ENCODE measurements at places on chromosomes 4 and X. TPM values are rescaled to one million over a fixed set of nuclear protein-coding genes. Genes with fewer than 3 reads are reported as not detected.

DNA sequence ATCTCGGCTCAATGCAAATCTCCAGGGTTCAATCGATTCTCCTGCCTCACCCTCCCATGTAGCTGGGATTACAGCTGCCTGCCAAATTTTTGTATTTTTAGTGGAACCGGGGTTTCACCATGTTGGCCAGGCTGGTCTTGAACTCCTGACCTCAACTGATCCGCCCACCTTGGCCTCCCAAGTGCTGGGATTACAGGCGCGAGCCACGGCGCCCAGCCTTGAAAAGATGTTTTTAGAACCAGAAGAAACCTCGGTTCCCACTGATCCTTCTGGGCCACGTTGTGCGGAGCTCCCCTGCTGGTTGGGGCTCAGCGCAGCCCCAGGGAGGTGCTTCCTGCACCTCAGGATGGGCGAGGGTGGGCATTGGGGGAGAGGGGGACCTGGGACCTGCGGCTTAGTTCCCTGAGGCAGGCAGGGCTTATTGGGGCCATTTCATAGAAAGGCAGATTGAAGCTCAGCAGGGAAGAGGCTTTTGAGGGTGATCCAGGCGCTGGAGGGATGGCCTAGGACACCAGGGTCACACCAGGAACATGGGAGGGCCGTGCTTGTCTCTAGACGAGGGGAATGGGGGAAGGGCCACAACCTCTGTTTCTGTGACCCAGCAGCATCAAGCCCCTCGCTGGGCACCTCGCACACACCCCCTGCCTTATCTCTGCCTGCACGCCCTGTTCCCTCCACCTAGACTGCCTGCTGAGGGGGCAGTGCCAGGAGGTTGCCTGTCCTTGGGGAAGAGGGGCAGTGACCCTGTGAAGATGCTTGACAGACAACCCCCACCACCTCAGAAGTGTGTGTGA, 6.3 kb upstream of the ADD1 start:
- DNase-seq: peak; percentile 16

DNA sequence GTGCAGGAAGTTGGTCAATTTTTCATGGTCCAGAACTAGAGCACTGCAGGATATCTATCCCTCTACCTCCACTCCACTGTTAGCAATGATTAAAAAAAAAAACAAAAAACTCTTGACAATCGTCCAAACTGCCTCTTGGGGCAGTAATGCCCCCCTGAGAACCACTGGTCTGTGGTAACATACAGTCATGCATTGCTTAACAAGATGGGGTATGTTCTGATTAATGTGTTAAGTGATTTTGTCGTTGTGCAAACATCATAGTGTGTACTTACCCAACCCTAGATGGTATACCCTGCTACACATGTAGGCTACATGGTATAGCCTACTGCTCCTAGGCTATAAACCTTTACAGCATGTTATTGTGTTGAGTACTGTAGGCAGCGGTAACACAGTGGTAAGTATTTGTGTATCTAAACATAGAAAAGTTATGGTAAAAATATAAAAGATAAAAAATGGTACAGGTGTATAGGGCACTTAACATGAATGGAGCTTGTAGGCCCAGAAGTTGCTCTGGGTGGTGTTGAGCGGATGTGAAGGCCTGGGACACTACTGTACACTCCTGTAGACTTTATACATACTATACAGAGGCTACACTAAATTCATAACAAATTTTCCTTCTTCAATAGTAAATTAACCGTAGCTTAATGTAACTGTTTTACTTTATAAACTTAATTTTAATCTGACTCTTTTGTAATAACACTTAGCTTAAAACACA, 34.1 kb downstream of the ART3 start:
- DNase-seq: peak; percentile 6

GRCh38 chr4:172356016-172356415, 542.8 kb downstream of the GALNTL6 start:
- DNase-seq: no peak

Gene RPL39
- 10,337 TPM for total RNA-seq

Gene TLR1
- total RNA-seq: 0.03 TPM

DNA sequence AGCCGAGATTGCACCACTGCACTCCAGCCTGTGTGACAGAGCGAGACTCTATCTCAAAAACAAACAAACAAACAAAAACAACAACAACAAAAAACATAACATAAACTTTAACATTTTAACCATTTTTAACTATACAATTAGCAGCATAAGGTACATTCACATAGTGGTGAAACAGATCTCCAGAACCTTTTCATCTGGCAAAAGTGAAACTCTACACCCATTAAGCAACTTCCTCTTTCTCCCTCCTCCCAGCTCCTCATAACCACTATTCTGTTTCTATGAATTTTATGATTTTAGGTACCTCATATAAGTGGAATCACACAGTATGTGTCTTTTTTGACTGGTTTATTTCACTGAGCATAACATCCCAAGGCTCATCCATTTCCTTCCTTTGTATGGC, 103.6 kb downstream of the FAM13A start:
- no peak for DNase-seq

DNA sequence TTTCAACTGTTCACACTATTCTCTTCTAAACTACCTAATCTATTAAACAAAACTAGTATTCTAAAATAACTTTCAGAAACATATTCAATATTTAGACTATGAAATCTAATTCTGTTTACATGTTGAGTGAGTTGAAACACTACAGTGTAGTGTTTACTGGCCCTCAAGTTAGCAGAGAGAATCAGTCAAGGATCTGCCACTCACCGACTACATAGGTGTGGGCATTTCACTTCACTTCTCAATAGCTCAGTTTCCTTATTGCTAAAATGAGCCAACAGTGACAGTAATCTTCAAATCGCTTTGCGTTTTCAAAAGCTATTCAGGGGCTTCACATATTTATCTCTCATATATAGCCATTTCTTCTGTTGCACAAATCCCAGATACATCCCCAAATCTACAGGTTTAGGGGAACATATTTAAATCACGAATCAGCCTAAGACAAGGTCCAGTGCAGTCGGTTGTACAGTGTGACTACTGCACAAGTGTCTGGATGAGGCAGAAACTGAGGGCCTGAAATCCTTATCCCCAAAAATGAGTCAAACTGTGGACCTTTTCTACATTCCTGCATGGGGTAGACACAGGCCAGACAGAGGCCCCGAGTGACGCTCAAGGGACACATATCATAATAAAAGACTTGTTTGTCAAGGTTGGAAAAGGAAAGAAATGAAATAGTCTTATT, 129.8 kb downstream of the PPP3CA start:
- no peak for DNase-seq

Gene DKC1
- total RNA-seq: 45.6 TPM

Gene TBX22
- 0.53 TPM for total RNA-seq

Data from neural progenitor cell (in vitro differentiated cells).